Large intestine (tissue), 12 donors: ENCODE measurements at places on chromosomes 4 and X. TPM values are rescaled to one million over a fixed set of nuclear protein-coding genes. Genes with fewer than 3 reads are reported as not detected.

TMEM271 gene
- polyA plus RNA-seq, result 0.58 TPM

GRCh38 chr4:113682730-113683537, 78.6 kb downstream of the CAMK2D start:
- H3K4me1 ChIP-seq, result peaks cover 42% of the 10 kb centered on the region
- no peaks in the 10 kb centered on the region for H3K36me3 ChIP-seq
- no peak overlapping the region for H3K4me3 ChIP-seq

IL1RAPL1 gene
- 0.34 TPM for polyA plus RNA-seq

CXCL11 gene
- polyA plus RNA-seq, result 0.30 TPM

GRCh38 chr4:158316264-158316663, 106.0 kb downstream of the TMEM144 start:
- H3K4me1 ChIP-seq, result no peaks in the 10 kb centered on the region
- H3K4me3 ChIP-seq, result no peak overlapping the region
- no peaks in the 10 kb centered on the region for H3K36me3 ChIP-seq
- no peak overlapping the region for H3K27ac ChIP-seq

AFM gene
- 10.4 TPM for polyA plus RNA-seq

- H3K4me1 ChIP-seq, result peaks cover 5% of the 10 kb centered on the region
- H3K27me3 ChIP-seq, result no peaks in the 10 kb centered on the region
- DNase-seq, result no peak
- H3K4me3 ChIP-seq, result no peak overlapping the region
- H3K36me3 ChIP-seq, result no peaks in the 10 kb centered on the region
Measured at GRCh38 chr4:114040319-114041116, 61.1 kb upstream of the ARSJ start.

DNA sequence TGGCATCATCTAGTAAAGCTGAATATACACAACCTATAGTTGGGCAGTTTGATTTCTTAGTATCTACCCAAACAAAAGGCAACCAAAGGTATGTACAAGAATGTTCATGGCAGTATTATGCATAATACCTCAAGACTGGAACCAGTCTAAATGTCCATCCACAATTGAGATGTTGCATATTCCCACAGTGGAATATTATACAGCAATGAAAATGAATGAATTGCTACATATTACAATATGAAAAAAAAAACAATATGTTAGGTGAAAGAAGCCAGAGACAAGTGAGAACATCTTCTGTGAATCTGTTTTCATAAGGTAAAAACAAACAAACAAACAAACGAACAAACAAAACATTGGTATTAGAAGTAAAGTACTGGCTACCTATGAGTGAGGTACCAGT, 11.6 kb upstream of the RAB28 start:
- peaks cover 11% of the 10 kb centered on the region for H3K27me3 ChIP-seq
- no peak overlapping the region for H3K27ac ChIP-seq
- H3K4me1 ChIP-seq, result no peaks in the 10 kb centered on the region
- H3K36me3 ChIP-seq, result no peaks in the 10 kb centered on the region
- no peak for DNase-seq

GAGE2A gene
- not detected for polyA plus RNA-seq

- no peaks in the 10 kb centered on the region for H3K36me3 ChIP-seq
- no peaks in the 10 kb centered on the region for H3K4me1 ChIP-seq
- H3K27ac ChIP-seq, result no peak overlapping the region
- H3K27me3 ChIP-seq, result no peaks in the 10 kb centered on the region
Measured at GRCh38 chr4:177001271-177002175, 208.8 kb upstream of the VEGFC start.

NUP62CL gene
- polyA plus RNA-seq, result 7.6 TPM

STPG2 gene
- polyA plus RNA-seq, result 0.36 TPM

ZCCHC18 gene
- polyA plus RNA-seq, result 2.3 TPM

- H3K27me3 ChIP-seq, result no peaks in the 10 kb centered on the region
- H3K36me3 ChIP-seq, result no peaks in the 10 kb centered on the region
- no peaks in the 10 kb centered on the region for H3K4me1 ChIP-seq
- no peak overlapping the region for H3K4me3 ChIP-seq
- DNase-seq, result no peak
Measured at GRCh38 chrX:110671068-110671803, 124.4 kb downstream of the CHRDL1 start.

DNA sequence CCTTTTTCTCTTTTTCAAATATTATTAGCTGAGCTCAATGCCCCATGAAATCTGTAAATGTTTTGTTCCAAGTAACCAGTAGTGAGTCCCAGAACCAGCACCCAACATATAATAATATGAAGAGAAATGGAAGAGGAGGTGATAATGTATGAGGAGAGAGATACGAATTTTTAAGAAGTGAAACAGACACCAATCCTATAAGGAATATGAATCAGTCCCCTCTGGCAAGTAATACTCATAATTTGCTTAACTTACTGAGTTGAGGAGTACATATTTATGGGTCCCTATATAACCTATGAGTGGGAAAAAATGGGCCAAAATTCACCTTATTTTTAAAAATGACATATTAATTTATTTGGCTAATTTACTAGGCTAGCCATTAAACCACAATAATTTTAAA, 8.4 kb upstream of the CBR4 start:
- no peak for DNase-seq
- H3K4me3 ChIP-seq, result no peak overlapping the region
- H3K4me1 ChIP-seq, result peaks cover 26% of the 10 kb centered on the region
- H3K36me3 ChIP-seq, result no peaks in the 10 kb centered on the region

DNA sequence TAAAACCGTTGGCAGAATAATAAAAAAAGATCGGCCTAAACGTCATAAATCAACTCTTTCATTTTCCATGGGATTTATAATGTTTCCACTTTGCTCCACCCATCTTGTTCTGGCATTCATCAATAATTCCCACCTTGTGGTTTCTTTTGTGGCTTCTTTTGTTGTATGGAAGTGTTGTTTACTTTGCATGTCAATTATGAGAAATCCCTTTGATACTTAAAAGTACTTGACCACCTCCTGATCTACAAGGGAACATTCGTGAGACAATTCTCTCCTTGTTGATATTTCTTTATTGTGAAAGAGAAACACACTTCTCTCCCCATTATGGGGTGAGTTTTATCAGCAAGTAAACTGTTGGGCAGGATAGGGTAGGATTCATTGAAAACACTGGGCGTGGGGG, 2.8 kb downstream of the AMELX start:
- H3K4me1 ChIP-seq, result no peaks in the 10 kb centered on the region
- no peaks in the 10 kb centered on the region for H3K27me3 ChIP-seq
- DNase-seq, result no peak

DNA sequence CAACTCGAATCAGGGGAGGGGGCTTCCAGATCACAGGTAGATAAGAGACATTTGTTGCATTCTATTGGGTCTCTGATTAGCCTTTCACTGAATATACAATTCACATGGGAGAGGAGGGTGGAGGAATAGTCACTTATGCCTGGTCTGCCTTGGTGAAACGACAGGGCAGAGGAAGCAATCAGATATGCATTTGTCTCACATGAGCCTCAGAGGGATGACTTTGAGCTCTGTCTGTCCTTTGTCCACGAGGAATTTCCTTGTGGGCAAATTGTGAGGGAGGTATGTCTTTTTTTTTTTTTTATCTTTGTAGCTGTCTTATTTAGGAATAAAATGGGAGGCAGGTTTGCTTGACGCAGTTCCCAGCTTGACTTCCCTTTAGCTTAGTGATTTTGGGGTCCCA, 28.5 kb upstream of the TMSB4X start:
- H3K36me3 ChIP-seq, result no peaks in the 10 kb centered on the region
- H3K4me1 ChIP-seq, result peaks cover 20% of the 10 kb centered on the region
- no peak overlapping the region for H3K4me3 ChIP-seq
- H3K27me3 ChIP-seq, result no peaks in the 10 kb centered on the region
- DNase-seq, result no peak
